Kidney glomerular epithelial cell (primary cell): ENCODE measurements at places on chromosomes 3 and 15.
A peak's percentile ranks its signal among the peaks of the same experiment; 100 is the strongest.

DNA sequence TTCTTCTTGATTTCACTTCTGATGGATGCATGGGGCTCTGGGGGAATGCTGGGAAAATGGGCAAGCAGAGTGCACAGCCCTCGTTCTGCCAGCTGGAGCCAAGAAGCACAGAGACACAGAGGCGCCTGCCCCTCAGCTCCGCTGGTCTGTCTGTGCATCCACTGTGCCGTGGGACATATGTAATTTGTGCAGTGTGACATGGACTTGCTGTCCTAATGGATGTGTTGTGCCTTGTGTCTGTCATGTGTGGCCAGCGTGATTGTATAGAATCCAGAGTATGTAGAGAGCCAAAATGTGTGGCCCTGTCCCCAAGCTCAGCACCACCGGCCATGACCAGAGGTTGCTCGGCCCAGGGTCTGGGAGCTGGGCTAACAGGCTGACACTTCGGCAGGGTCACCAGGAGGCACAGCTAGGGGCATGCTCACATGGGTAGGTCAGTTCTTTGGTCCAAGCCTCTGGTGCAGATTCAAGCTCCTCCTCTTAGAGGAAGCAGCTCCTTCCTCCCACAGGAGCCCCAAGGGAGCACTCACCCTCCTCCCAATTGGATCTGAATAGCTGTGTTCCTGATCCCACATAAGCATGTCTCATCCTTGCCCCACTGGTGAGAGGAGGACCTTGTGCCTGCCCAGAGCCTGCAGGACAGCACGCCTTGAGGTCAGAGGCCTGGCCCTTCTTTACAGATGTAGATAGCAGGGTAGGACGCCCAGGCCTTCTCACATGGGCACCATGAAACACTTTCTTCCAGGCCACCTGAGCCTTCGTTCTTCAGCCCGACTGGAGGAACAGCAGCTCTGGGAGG lies 100.8 kb upstream of the ABHD17C start:
- no peak for DNase-seq

DNA sequence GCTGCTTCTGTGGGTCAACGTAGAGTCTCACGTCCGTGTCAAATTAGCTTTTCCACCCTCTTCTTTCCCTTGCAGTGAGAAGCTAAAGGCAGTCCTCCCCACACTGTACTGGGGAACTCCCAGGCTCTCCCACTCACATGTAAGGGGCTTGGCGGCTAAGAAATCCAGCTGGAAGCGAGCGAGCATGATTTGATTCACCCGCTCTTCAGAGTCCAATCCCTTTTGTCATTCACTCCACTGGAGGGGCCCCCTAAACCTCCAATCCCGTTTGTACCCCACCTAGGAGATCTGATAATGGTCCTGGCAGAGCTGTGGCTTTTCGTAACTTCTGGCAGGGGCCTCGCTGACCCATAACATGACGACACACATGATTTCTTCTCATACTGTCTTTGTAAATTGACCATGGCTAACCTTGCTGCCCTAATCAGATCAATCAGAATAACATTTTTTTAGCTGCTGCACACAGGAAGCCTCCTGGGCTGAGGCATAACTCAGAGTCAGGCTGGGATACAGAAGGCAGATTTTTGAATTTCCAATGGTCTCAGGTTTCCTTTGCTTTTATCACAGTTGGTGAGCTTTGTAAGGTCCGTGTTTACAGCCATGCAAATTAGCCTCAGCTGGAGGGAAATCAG lies 235.2 kb downstream of the GREM1 start:
- no peak for DNase-seq

DNA sequence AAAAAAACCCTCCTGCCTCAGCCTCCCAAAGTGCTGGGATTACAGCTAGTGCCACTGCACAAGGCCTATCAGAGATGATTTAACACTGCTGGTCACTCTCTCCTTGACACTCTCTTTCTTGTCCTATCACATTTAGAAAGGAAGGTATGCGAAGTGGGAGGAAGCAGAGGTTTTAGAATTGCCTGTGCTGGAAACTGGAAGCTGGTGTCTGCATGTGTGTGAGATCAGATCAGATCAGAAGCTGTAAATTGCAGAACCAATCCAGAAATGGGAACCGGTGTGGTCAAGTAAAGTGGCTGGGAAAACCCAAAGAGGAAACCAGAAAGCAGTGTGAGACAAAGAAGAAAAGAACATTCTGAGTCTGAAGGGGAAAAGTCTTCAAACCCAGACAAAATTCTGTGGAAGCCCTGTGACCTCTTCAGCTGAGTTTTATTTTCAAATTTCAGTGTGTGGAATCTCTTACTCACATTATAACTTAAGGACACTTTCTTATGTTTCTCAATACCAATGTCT lies 2.8 kb downstream of the EFHB start:
- DNase-seq = no peak

DNA sequence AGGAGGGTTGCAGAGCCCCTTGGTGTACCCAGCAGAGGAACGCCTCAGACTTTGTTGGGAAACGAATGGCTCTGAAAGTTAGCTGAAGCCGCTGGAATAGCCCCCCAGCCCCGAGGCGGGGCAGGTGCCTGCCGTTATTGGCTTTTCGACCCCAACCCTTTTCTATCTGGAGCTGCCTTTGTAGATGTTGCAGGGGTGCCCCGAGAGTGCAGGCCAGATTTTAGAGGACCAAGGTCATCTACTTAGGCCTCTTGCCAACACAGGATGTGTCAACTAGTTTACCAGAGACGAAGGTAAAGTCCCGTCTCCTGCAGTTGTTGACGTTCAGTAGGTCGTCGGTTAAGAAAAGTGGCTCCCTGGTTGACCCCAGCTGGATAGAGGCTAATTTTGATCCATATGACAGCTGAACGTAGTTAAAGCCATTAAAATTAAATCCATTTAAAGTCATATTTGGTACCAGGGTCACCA lies 579 bp upstream of the UBE3A start:
- DNase-seq = no peak

- DNase-seq = peak; percentile 13
These were observed 25.3 kb upstream of the IL20RB start for GRCh38 chr3:136932523-136932922.

DNA sequence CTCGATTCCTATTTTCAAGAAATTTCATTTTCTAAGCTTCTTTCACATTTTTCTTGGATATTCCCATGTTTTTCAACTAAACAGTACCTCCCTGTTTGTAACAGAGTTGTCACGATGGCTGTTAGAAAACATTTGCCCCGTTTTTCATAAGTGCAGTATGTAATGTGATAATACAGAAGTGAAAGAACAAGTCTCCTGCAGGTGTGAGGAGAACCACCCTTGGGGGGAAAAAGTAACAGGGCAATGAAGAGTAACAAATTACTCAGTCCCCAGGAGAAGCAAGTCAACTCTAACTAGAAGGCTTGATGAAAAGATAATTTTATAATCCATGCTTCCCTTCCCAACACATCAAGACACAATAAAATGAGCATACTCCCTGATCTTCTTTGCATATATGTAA lies 493.3 kb downstream of the FOXP1 start:
- DNase-seq = no peak

GRCh38 chr3:56940976-56941375 lies 119.5 kb upstream of the SPATA12 start:
- no peak for DNase-seq

GRCh38 chr3:82240322-82240721 lies 478.9 kb upstream of the GBE1 start:
- DNase-seq = no peak

GRCh38 chr3:131602011-131602779 lies 99.4 kb upstream of the MRPL3 start:
- peak; percentile 91 for DNase-seq

- DNase-seq = no peak
These were observed 37.8 kb upstream of the HRH1 start for GRCh38 chr3:11116336-11117059.

DNA sequence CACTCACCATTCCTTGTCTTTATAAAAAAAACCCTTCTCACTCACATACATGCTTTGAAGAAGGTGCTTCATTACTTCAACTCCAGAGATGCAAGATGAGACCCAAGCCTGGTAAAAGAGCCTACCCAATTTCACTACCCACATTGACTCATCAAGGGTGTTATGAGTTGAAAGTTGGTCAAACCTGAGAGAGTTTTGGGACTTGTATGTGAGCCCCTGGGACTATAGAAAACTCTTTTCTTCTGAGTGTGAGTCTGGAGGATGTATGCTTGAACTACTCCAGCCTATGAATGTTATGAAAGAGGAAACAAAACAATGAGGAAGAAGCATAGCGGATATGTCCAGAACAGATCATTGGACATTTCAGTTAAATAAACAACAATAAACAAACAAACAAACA lies 106.5 kb upstream of the SATB1 start:
- no peak for DNase-seq

- DNase-seq = no peak
These were observed 35.9 kb downstream of the OXNAD1 start for GRCh38 chr3:16300881-16301359.

DNA sequence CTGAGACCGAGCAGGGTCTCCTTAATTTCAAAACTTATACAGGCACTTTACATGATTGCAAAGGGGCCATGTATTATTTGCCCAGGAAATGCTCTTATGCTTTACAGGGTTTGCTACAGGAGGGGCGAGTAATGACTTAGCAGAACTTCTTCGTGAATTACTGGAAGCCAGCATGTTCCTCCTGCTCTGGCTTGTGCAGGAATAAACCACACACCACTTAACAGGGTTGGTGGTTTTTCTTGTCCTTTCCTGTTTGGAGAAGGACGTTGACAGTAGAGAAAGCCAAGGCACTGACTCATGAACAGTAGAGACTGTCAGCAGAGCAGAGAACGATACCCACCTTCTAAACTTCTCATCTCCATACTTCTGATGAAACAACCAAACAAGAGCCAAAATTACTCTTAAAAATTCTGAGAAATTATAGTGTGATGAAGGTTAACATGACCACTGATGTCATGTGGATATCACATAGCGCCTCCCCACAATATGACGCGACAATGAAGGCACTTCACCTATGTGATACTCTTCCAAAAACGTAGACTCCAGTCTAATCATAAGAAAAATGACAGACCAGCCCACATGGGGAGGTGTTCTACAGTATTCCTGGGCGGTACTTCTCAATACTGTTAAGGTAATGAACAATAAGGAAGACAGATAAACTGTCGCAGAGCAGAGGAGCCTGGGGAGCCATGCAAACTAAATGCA lies 24.7 kb upstream of the MCTP2 start:
- no peak for DNase-seq

DNA sequence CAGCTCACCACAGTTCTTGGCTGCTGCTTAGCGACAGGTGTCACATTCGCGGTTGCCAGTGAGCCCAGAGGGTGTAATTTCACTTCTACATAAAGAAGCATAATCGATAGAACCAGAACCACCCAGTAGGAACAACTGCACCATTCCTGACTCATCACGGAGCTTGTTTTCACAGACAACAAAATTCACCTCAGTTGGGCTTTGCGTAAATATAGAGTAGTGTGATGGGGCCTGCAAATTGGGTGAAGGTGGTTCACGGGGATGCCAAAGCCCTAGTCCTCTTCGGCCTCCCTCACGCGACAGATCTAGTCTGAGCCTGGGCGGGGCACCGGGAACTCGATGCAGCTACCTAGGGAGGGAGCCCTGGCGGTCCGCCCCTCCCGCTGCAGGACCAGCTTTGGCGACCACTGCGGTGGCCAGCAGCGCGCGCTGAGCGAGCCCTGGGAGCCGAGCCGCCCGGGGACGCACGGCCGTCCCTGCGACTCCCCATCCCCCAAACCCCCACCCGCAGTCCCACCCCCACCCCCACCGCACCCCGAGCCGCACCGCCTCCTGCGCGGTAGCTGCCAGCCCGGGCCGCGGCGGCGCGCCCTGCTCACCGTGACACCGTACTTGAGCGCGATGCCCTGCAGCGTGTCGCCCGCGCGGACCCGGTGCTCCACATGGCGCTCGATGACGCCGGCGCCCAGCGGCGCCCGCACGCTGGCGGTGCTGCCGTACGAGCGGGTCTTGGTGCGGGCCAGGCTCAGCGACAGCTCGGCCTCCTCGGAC lies 519 bp downstream of the LYSMD2 start:
- no peak for DNase-seq

DNA sequence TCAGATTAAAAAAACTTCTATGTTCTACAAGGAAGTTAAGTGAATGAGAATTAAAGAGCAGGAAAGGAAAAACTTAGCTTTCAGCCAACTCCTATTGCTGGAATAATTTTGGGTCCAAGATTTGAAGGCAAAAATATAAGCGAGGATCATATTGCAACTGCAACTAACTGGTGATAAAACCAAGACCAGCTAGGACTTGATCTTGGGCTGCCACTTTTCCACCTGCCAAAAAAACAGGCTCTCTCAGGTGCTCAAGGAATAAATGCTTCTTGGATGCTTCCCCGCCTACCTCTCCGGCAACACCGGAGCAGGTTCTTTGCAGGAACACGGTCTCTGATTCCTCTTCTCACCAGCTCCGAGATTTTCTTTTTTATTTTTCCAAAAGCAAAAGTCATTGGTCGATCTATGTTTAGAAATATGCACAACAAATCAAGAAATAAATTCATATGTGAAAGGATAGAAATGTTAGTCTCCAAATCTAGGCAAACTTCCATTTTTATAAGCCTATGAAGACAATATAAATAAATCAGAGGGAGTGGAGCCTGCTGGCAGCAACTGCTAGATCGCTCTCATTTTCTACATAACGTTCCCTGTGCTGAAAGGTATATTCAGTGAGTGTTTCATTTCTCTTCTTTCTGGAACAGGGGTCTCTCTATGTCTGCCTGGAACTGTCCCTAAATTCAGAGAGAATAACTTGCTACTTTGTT lies 241.9 kb downstream of the NTRK3 start:
- DNase-seq = no peak

- no peak for DNase-seq
These were observed 39.4 kb upstream of the LIMD1 start for GRCh38 chr3:45555086-45555591.

- no peak for DNase-seq
These were observed 40.5 kb upstream of the MITF start for GRCh38 chr3:69698728-69699127.

DNA sequence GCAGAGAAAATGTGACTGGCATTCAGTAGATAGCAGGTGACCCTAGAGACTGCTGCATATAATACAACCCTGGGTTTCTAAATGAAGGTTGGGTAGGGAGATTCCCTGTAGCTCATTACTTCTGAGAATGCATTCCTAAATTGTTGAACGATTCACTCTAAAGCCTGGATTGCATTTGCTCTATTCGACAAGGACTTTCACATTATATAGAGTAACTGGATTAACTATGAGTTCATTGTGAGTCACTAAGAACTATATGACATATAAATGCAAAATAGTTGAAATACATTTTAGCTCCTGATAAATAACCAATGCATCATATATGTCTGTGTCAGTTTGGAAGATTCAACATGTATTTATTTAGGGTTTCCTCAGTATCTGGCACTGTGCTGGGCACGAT lies 294.7 kb upstream of the CCDC54 start:
- no peak for DNase-seq
